ENCODE measurements at places on chromosomes 7 and 10.

- no peak for DNase-seq
Observed at GRCh38 chr7:105897999-105898398, 21.6 kb upstream of the ATXN7L1 start.

- DNase-seq = no peak
Observed at GRCh38 chr10:121104476-121105111, 253.4 kb downstream of the WDR11 start.

DNA sequence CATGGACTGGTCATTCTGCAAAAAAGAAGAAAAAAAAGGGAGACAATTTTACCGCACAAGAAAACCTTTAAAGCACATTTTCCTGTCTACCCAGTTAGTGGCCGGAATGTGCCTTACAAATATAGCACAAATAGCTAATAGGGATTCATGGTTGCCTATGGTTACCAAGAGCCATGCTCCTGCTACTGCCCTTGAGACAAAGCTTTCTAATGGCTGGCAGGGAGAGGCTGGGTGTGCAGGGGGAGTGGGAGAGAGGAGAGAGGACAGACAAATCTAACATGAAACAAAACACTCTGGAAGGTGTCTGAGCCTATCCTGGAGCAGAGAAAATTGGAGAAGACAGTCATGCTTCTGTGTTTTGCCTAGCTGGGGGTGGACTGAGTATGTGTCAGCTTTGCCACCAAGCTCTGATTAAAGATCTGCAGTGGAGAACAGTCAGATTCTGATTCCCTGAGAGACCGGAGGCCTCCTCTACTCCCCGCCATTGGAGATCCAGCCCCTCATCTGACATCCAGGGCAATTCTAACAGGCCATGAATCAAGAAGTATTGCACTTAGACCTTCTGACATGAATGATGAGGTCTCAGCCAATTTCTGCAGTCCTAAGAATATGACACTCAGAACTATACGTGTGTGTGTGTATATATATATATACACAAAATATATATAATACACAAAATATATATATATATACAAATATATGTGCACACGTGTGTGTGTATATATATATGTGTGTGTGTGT, 80.2 kb downstream of the PRTFDC1 start:
- no peak for DNase-seq

DNA sequence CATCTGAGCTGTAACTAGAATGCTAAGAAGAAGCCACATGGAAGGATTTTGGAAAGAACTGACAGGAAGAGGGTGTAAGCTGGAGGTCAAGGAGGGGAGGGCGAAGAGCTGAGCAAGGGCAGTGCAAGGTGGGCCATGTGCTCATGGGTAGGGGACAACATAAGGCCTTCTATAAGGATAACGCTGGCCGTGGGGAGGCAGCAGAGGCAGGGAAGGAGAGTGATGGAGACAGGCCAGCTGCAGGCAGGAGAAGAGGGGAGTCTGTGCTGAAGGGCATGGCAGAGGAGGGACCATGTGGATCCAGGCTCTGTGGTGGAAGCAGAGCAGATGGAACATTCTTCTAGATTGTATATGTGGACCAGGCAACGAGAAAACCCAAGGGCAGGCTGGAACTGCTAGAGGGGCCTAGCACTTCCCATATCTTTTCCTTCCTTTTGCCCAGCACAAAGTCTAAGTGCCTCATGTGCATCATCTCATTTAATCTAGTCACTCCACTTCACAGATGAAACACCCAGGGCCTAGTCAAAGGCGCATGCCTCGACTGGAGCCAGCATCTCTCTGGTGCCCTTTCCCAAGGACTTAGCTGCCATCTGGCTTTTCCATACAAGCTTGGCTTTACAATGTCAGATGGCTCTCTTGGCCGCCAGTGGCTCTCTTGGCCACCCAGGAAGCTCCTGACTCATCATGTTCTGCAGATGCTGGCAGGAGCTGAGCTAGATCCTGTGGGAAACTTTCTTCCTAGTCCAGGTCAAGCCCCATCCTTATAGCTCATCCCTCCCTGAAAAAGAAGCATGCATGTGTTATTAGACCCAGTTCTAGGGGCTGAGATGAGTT, 6.6 kb downstream of the LRRC18 start:
- no peak for DNase-seq

- DNase-seq = no peak
Observed at GRCh38 chr7:123819001-123819400, 26.0 kb upstream of the HYAL4 start.

- peak; percentile 26 for DNase-seq
Observed at GRCh38 chr7:157729566-157729965, 392.8 kb downstream of the DNAJB6 start.

GRCh38 chr7:22268884-22269421, 88.0 kb downstream of the RAPGEF5 start:
- DNase-seq = peak; percentile 62
